ENCODE measurements at places on chromosomes 6 and 20. TPM values are rescaled to one million over a fixed set of nuclear protein-coding genes. Genes with fewer than 3 reads are reported as not detected.

DNA sequence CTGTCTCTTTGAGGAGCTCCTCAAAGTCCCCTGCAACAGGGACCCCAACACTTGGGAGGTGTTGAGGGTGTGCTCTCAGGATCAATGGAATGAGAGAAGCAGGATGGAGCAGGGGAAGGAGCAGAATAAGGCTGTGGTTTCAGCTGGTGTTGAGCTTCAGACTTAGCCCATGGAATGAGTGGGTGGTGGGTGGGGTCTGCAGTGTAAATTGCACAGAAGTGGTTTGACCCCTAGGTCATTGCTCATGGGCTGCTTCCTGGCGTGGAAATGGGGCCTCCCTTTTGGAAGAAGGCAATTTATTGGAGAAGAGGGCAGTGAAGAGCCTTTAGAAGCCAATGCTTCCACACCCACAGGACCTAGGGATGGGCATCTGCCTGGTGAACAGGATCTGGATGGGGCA lies 37.0 kb upstream of the KCNG1 start:
- no peak for DNase-seq

GRCh38 chr20:32674362-32674789 lies 635 bp upstream of the C20orf203 start:
- DNase-seq: no peak

GRCh38 chr6:14762077-14762476 lies 483.8 kb upstream of the JARID2 start:
- DNase-seq: no peak

- DNase-seq: no peak
These were observed 92.9 kb downstream of the VEGFA start for GRCh38 chr6:43862925-43863324.

- no peak for DNase-seq
These were observed 37.9 kb upstream of the MAS1 start for GRCh38 chr6:159852877-159853276.

- no peak for DNase-seq
These were observed 509.9 kb upstream of the ID4 start for GRCh38 chr6:19327241-19327640.

- no peak for DNase-seq
These were observed 280.5 kb downstream of the ADGRB3 start for GRCh38 chr6:68915586-68915985.

DNA sequence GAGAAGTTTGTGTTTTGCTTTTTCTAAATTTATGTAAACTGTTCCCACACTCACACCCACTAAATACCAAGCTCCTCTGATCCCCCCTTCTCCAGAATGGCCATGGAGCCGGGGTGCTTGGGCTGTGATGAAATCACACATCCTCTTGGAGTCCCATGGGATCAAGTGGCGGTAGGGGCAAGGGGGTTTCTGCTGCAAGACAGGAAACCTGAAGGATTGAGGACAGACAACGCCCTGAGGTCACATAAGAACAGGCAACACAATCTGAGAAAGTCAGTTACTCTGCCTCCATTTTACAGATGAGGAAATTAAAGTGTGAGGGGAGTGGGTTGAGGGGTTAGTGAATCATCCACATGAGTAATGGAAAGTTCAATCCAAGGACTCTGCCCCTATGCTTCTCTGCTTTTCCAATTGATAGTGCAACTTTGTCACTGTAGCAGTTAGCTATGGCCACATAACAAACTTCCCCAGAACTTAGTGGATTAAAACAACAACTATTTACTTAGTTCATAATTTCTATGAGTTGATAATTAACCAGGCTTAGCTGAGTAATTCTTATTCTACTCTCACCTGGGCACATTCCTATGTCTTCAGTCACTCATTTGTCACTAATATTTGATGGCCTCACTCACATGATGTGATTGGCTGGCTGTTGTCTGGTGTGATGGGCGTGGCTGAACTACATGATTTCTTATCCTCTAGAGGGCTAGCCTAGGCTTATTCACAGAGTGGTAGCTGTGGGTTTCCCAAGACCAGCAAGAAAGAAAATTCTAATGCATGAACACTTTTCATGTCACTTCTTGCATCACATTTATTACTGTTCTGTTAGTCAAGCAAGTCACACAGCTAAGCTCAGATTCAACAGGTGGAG lies 311.1 kb upstream of the RNF24 start:
- DNase-seq: no peak

- DNase-seq: no peak
These were observed 576.9 kb downstream of the RFPL4B start for GRCh38 chr6:112923940-112924587.

DNA sequence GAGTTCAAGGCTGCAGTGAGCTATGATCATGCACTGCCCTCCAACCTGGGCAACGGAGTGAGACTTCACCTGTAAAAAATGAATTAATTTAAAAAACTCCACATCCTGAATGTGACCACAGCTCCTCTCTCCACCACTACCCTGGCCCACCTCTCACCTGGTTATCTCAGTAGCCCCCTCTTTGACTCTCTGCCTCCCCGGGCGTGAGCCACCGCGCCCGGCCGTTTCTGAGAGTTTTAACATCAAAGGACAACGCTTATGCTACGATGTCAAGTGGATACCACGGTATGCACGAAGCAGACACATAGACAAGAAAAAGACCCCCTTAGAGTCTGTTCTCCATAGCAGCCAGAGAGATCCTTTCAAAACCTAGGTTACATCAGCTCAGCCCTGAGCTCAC lies 48.7 kb downstream of the FGD2 start:
- DNase-seq: no peak

- no peak for DNase-seq
These were observed 30.9 kb downstream of the RNF146 start for GRCh38 chr6:127297502-127298070.

GRCh38 chr20:47019121-47019824 lies 124.6 kb downstream of the EYA2 start:
- DNase-seq: no peak

GRCh38 chr20:50521221-50522052 lies 11.3 kb downstream of the PTPN1 start:
- no peak for DNase-seq

DNA sequence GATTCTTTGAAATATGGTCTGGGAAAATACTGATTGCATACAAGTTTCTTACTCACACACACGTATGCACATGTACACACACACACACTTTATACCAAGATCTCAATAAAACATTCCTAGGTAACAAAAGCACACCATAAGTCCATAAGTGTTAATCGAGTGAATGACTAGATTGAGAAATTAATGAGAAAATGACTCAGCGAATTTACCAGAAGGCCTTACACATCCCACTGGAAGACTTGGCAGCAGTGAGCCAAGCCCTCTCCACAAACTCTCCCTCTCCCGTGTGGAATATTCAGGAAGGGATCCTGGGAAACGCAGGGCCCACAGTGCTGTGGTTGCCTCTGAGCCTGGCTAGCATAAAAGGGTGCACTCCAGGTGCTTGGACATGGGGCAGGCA lies 227.2 kb downstream of the LY86 start:
- DNase-seq: no peak

DNA sequence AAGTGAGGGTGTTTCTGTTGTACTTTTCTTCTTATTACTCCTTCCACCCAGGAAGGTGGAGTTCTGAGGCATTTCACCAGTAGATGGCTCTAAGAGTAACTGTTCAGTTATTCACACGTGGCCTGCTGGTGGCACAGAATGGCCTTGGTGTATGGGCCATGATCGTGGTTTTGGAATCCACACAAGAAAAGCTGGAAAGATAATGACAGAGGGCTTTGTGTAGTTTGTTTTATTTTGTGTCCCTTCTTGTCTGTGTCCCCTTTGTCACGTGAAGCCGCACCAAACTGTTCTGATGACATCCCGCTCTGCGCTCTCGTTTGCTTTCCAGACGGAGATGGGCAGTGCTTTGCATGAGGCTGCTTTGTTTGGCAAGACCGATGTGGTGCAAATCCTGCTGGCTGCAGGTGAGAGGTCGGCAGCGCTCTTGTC lies 93.4 kb downstream of the ANKS1A start:
- peak; percentile 46 for DNase-seq

- no peak for DNase-seq
These were observed 56.3 kb downstream of the RTN4IP1 start for GRCh38 chr6:106572875-106573585.

GRCh38 chr6:9943026-9943425 lies 471.8 kb downstream of the TFAP2A start:
- no peak for DNase-seq

GRCh38 chr6:85449818-85450759 lies at the start of gene NT5E:
TSS of gene NT5E (plus strand) at chr6:85450083. CDS start at chr6:85450140, 57 bp downstream.
- DNase-seq: peak; percentile 61

- no peak for DNase-seq
These were observed 25.8 kb downstream of the SMLR1 start for GRCh38 chr6:130852844-130853554.

DNA sequence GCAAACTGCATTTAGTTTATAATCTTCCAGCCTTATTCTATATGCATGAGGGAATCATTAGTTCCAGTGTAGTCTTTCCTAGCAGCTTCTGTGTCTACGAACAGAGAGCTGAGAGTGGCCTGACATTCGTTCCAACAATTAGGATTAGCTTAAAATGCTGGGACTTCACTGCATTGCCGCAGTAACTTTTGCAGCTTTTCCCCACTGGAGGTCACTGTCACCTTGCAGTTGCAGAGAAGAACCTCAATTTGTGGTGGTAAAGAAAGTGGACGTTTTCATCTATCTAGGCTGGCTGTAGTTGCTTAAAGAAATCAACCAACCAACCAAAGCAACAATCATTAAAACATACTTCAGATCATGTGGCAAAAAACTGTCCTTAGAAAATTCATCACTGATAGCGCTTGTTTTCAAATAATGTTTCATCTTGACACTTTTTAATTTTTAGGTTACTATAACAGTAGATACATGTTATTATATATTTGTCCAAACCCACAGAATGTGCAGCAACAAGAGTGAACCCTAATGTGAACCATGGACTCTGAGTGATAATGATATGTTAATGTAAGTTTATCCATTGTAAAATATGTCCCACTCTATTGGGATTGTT lies 12.2 kb downstream of the MYLK4 start:
- DNase-seq: peak; percentile 37

- no peak for DNase-seq
These were observed 50.3 kb downstream of the ADTRP start for GRCh38 chr6:11727998-11728961.

DNA sequence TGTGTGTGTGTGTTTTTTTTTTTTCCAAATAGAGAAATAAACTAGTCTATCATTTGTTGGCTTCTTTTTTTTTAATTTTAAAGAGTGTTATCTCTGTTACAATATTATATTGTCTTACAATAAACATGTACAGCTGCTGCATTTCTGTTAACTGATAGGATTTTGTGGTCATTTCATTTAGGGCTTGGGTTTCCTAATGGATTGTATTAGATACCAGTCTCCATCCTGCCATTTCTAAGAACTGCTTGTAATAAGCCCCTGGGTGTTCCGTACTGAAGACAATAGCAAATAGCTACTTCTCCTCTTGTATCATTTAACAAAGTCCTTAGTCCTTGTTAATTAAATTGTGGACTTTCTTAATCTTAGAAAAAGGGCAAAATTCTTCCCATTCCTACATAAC lies 45.7 kb downstream of the SOBP start:
- no peak for DNase-seq

- DNase-seq: no peak
These were observed 92.8 kb downstream of the MRPL14 start for GRCh38 chr6:44034391-44034861.

DNA sequence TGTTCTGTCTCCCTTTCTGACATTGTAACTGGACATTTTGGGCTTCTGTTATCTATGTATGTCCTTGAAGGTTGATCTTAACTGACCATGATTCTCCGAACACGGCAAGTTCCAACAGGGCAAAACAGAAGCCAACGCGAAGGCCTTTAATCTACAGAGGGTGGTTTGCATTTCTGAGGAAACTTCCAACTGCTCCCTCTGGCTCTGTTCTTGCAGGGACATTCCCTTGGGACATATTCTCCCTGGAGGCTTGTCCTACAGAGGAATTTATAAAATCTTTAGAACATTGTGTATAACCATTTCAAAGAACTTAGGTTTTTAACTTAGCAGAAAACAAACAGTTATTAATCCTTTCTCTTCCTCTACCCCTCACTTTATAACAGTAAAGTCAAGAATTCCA lies 189.0 kb upstream of the CDYL start:
- DNase-seq: no peak

GRCh38 chr6:12148841-12149240 lies 136.7 kb downstream of the HIVEP1 start:
- DNase-seq: no peak

DNA sequence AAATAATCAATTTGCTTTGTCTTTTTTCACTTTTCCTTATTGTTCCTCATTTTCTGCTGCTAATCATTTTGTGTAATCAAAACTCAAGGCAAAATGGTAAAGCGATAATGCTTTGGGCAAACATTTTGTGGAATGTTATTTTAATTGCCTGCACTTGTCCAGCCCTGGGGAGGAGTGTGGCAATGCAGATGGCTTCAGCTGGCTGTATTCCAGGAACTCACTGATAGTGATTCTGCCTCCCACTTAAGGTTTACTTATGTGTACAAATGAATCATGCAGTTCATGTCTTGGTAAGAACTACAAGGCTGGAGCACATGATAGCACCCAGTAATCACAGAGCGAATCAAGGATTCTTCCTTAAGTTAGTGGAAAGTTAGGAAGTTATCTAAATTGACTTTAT lies 107.8 kb downstream of the COL19A1 start:
- DNase-seq: no peak

GRCh38 chr20:52619101-52619500 lies 353.1 kb upstream of the TSHZ2 start:
- no peak for DNase-seq

- DNase-seq: no peak
These were observed 644.2 kb upstream of the GJE1 start for GRCh38 chr6:141488488-141488887.

- no peak for DNase-seq
These were observed at the start of gene CTSZ for GRCh38 chr20:59006864-59007664. TSS of gene CTSZ (minus strand) at chr20:59007254. CDS start at chr20:59007128, 126 bp downstream.

DNA sequence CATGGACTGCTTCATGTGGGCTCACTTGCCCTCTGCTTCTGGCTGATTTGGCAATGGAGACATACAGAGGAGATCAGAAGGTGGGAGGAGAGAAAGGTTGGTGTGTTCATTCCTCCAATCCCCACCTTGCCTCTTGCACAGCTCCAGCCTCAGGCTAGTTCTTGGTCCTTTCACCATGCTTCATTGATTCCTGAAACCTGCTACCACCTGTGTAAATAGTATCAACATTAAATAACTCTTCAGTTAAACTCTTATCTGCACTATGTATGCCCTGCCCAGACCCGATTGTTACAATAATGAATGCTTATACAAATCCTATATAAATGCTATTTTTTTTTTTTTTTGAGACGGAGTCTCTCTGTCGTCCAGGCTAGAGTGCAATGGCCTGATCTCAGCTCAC lies 174.5 kb downstream of the CD83 start:
- DNase-seq: no peak

GRCh38 chr6:166523782-166524559 lies 62.5 kb downstream of the RAMACL start:
- no peak for DNase-seq

- no peak for DNase-seq
These were observed 125.4 kb upstream of the SAMD5 start for GRCh38 chr6:147382945-147383554.

Gene ANGPT4
- not detected for total RNA-seq

Gene FOXQ1
- 1.1 TPM for total RNA-seq

Gene SNAP91
- 106 TPM for total RNA-seq

Gene ALDH5A1
- 12.2 TPM for total RNA-seq

Gene PRELID3B
- total RNA-seq: 61.3 TPM

Gene CGA
- not detected for total RNA-seq

Gene HSF2
- 88.1 TPM for total RNA-seq

Gene GJA10
- not detected for total RNA-seq

Gene ILRUN
- 21.7 TPM for total RNA-seq

Gene BPI
- not detected for total RNA-seq

Gene DZANK1
- total RNA-seq: 4.2 TPM

Gene CALHM4
- not detected for total RNA-seq

Gene PSORS1C1
- total RNA-seq: not detected

Gene TFAP2C
- 5.9 TPM for total RNA-seq

Gene LGSN
- 0.47 TPM for total RNA-seq

Gene HS3ST5
- 6.6 TPM for total RNA-seq
